Temporal lobe (tissue), 4 donors: ENCODE measurements at places on chromosomes 16 and 17. TPM values are rescaled to one million over a fixed set of nuclear protein-coding genes. Genes with fewer than 3 reads are reported as not detected.

OTOP3 gene
- total RNA-seq = not detected

PNMT gene
- 2.0 TPM for total RNA-seq

HASPIN gene
- total RNA-seq = 0.25 TPM

ATP2A3 gene
- 2.2 TPM for total RNA-seq

CDH3 gene
- 10.1 TPM for total RNA-seq

HCRT gene
- not detected for total RNA-seq

SPNS3 gene
- under 0.01 TPM for total RNA-seq

TP53TG3D gene
- not detected for total RNA-seq
